ENCODE measurements at places on chromosomes 12 and 14.

GRCh38 chr14:55347040-55347439, 64.6 kb downstream of the ATG14 start:
- no peak for DNase-seq

- DNase-seq = no peak
Measured at GRCh38 chr14:64826845-64827244, 52.9 kb downstream of the SPTB start.

GRCh38 chr12:79945433-79945832, 10.5 kb upstream of the PPP1R12A start:
- DNase-seq = no peak

GRCh38 chr12:64125913-64126312, 96.2 kb downstream of the KICS2 start:
- no peak for DNase-seq

DNA sequence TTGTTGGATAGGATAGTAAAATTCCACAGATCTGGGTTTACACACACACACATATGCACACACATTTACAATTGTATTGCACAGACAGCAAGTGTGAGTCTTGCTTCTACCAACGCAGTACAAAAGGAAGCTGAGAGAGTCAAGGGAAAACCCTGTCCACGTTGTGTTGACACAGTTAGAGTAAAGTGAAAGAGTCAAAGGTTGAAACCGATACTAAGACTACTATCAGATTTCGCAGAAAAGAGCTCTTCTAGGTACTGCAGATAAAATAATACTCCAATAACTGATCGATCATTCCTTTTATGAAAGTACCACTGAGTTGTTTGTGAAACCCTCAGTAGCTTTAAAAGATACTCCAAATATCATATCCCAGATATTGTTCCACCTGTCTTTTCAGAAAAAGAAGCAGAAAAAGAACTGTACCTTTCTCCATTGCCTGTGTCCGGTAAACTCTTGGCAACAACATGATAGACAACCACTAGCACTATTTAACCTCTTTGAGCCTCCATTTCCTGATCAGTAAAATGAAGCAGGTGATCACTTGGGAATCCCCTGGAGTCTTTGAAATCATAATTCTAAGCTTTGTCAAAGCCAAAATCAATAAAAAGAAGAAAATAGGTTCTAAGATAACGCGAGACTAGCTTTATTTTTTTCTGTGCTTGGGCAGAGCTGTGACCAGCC, 224.6 kb upstream of the FOXN3 start:
- DNase-seq = no peak

DNA sequence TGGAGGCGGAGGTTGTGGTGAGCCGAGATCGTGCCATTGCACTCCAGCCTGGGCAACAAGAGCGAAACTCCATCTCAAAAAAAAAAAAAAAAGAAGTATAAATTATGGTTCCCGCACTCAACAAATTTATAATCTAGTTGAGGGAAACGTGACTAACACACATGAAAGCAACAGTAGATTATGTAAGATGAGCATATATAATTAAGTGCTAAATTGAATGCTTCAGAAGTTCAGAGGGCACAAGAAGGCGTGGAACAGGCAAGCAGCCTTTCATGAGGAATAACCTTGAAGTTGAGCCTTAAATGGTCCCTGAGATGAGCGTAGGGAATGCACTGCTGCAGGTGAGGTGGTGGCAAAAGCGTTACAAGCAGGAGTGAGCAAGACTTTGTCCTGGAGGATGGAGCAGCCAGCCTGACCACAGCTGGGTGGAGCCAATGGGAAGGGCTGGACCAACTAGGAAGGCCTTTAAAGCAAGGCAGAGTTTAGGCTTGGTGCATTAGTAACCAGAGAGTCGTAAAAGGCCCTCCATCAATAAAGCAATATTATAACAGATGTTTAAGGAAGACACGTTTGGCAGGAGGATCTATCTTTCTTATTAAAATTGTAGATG, 30.6 kb upstream of the TUBA1A start:
- no peak for DNase-seq

GRCh38 chr14:95014036-95014435, 143.3 kb downstream of the DICER1 start:
- no peak for DNase-seq

GRCh38 chr12:70317781-70318180, 48.3 kb upstream of the KCNMB4 start:
- DNase-seq = no peak

DNA sequence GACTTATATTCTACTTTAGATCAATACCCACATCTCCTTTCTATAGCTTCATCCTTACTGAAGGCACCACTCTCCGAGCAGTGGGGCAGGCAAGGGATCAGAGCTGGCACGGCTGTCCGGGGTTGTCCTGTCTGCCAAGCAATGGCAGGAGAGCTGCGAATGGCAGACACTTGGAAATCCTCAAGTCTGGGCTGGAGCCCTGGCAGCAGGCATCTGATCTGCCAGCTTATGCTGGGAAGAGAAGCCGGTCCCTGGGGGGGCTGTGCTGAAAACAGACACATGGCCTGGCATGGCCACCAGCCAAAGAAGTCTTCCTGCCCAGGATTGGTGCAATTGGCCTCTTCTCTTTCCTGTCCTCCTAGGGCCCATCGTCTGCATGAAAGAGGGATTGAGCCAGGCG, 280.2 kb upstream of the PWP1 start:
- DNase-seq = no peak

GRCh38 chr14:93019367-93019843, 96.3 kb downstream of the ITPK1 start:
- DNase-seq = no peak

GRCh38 chr14:40494483-40494882, 1062.2 kb upstream of the FBXO33 start:
- DNase-seq = no peak

DNA sequence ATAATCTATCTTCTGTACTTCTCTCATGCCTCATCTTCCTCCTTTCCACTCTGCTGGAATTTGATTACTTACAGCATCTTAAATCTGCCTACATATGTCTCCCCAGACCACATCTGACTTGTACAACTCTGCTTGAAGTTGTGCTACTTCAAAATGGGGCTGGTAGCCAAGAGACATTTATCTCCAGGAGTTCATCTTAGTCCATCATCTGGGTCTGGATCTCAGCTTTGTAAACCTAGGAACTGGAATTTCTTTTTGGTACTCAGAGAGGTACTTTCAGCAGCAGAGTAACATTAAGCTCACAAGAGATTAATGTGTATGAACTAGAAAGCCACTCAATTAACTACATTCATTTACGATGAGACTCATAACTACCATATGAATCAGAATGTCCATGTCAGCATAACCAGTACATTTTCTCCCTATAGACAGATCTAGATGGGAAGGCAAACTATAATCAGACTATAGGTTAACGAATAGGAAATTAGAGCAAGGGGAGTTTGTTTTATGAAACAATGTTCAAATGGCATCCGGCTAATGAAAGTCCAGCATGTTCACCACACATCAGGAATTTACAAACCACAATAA, 178.8 kb downstream of the CEP128 start:
- no peak for DNase-seq

DNA sequence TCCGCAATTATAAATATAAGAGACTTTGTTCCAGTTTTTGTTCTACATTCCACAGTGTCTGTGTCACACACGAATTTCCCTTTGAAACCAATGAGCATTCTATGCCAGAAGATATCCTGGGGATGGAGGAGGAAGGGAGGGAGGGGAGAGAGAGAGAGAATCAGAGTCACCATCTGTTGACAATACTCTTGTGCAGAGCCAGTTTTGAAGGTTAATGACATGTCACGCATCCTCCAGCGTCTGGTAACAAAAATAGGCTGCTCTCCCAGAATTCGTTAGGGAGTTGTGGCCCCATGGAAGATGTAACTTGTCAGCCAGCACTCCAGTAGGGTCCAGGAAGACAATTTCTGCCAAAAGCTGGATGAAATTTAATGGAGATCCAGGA, 213.5 kb upstream of the KRR1 start:
- no peak for DNase-seq

DNA sequence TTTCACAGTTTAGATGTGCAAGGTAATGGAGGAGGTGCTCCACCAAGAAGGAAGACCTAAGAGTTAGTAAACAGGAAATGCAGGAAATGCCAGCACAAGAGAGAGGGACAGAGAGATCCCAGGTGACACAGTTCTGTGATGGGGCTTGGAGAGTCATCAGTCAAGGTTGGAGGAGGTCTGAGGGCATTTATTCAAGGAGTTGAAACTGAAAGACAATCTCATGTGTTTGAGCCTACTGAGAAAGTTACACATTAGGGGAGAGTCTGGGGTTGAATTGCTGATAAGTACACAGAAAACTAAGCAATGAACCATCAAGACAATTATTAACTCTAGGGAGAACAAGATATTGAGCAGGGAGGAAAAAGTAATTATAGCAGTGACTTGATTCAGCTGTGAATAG, 138.5 kb downstream of the ANO6 start:
- DNase-seq = no peak

GRCh38 chr12:131988054-131988796, 38.5 kb downstream of the EP400 start:
- no peak for DNase-seq

DNA sequence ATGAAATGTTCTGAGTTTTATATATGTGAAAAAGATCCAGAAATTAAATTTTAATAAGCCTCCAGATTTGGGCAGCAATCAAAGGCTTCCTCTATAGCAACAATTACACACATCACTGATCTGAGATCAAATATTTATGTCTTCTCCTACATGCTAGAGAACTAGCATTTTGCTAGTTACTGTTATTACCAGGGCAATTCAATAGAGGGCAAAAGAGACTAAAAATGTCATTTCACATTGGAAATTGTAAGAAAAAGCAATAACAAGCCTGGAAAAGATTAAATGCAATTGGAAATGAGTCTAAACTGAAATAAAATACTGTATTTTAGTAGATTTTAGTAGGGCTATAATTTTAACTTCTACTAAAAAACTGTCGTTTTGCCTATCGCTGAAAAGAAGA, 32.6 kb upstream of the ANO6 start:
- DNase-seq = no peak

DNA sequence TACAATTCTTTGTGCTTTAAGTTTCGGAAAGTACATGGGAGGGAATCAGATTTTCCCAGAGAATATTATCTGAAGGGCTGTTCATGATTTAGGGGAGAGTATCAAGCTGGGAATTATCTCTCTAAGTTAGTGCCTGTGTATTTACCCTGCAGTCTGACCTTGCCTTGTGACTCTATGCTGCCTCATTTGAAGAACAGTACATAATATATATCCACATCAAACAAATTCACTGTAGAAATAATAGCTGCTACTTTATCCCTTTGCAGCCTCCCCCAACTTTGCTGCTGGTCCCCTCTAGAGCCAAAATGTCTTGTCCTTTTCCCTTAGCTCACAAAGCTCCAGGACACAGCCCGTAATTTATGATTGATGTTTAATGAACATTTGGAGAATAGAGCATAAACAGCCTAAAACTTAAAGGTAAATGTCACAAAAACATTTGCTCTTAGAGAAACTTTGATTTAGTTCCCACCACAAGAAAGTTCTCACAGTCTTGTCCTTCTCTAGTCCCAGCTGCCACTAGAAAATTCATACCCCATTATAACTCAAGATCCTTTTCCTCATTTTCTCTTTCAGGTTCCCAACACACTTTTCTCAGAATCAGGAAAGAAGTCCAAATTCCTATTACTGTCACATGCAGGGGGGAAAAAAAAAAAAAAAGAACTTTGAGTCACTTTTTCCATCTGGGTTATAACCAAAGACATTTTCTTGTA, 1009.6 kb downstream of the FLRT2 start:
- DNase-seq = no peak

- peak; percentile 97 for DNase-seq
Measured at GRCh38 chr12:6465467-6466183, 4.9 kb downstream of the VAMP1 start.

- DNase-seq = no peak
Measured at GRCh38 chr14:104023325-104024055, 62.0 kb upstream of the ASPG start.

- no peak for DNase-seq
Measured at GRCh38 chr12:132710043-132710404, 618 bp upstream of the PGAM5 start.

DNA sequence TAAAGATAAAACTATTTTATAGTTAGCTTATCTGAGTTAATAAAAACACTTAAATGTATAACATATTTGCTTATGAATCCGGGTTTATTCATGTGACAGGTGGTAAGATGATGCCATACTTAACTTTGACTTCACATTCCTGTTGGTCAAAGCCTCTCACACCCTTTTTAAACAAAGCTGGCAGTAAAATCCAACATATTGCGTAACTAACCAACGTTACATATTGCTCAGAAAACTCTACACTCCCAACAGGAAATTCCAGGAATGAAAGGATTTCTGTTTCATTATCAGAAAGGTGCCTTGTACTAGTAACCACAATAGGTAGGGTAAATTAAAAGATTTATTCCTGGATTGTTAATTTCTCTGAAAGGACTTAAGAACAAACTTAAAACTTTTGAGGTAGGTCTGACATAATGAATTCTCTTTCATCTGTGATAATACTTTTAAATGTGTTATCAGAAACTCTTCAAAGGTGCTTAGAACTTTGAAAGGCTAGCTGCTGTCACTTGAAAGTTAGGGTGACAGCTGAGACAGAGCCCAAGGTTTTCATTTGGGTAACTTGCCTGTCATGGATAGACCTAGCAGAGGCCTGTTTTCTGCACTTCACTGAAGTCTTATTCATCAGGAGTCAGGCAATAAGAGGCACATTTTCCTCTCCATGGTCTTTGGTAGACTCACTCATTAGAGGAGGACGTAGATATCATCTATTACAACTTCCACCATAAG, 23.8 kb upstream of the CATSPERB start:
- no peak for DNase-seq

GRCh38 chr14:55798406-55798805, 218.4 kb downstream of the KTN1 start:
- DNase-seq = no peak

DNA sequence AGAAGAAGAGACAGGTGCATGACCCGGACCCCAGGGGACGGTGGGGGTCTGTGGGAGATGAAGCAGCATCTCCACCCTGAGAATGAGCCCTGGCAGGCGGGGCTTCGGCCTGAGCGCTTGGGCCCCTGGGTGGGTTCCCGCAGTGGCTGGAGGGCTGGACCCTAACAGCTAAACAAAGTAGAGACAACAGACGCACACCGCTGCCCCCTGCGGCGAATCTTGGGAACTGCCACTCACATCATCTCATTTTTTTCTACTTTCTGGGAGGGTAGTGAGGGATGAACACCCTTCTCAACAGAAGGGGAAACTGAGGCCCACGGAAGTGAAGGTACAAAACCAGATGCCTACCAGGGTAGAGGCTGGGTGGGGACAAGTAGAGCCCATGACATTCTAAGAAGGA, 104.7 kb downstream of the RFLNA start:
- peak; percentile 27 for DNase-seq

DNA sequence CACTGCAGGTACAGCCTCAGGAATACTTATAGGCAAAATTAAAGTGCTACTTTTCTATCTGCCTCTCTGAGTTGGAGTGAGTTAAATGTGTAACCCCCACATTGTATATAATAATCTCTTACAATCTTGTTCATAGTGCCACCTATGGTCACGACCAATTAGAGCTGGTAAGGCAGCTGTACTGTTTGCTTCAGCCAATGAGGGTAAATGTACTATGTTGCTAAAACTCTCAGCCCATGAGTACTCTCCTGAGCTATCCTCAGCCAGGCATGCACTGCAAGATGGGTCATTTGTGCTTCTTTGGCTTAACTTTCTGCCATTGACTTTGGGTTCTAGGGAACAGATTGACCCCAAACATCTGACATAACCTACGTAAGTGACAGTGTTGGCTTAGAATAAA, 15.0 kb upstream of the MDM2 start:
- DNase-seq = no peak
